ENCODE measurements at places on chromosomes 13 and 19.

- DNase-seq, result no peak
- no peaks in the 10 kb centered on the region for H3K4me1 ChIP-seq
- H3K27ac ChIP-seq, result no peak within 1 kb of the TSS
- H3K27me3 ChIP-seq, result no peaks in the 10 kb centered on the region
Observed at GRCh38 chr19:43639519-43640423, at the start of gene CADM4. CADM4 (minus strand) TSS chr19:43639850; CDS start chr19:43639790, 60 bp downstream.

DNA sequence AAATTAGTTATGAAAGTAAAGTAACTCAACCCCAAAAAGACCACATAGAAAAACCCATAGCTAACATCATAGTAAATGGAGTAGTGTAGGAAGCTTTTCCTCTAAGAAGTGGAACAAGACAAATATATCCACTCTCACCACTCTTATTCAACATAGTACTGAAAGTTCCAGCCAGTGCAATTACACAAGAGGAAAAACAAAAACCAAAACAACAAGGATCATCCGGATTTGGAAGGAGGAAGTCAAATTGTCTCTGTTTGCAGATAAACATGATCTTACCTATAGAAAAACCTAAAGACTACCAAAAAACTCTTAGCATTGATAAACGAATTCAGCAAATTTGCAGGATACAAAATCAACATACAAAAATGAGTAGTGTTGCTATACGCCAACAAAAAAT, 8.5 kb upstream of the SIGLEC8 start:
- no peak overlapping the region for H3K4me3 ChIP-seq
- H3K27me3 ChIP-seq, result no peaks in the 10 kb centered on the region
- DNase-seq, result no peak
- no peaks in the 10 kb centered on the region for H3K4me1 ChIP-seq

DNA sequence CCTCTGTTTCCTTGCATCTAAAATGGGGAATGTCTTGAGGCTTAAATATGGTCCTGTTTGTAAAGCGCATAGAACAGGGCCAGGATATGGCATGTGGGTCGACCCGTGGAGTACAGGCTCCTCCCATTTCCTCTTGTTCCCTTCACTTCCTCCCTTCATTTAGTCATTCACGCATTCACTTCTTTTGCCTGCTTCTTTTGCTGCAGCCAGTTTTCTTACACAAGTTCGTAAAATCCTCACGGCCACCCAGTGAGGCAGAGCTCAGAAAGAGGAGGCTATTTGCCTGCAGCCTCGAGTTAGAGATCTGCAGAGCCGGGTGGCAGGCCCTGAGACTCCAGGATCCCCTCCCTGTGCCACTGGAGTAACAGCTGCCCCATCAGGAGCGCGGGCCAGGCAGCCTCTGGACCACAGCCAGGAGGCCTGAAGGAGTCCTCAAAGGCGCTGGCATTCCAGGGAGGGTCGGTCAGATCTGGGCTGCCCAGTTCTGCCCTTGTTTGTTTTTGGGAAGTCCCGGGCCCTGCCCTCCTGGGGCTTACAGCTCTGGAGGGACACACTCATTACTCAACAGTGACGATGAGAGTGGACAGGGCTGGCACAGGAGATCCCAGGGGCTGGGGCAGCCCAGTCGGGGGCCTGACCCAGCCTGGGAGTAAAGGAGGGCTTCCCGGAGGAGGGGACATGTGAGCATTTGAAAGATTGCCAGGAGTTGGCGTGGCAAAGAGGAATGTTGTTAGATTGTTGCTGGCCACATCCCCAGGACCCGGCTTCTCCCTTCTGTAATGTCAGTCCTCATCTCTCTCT, 4.6 kb downstream of the PPP5C start:
- H3K4me3 ChIP-seq, result no peak overlapping the region
- peaks cover 18% of the 10 kb centered on the region for H3K36me3 ChIP-seq
- H3K27ac ChIP-seq, result peak overlapping the region; percentile 43

- H3K27me3 ChIP-seq, result no peaks in the 10 kb centered on the region
- no peak overlapping the region for H3K4me3 ChIP-seq
- no peaks in the 10 kb centered on the region for H3K4me1 ChIP-seq
- DNase-seq, result no peak
Observed at GRCh38 chr19:45211751-45212381, 33.3 kb downstream of the BLOC1S3 start.

DNA sequence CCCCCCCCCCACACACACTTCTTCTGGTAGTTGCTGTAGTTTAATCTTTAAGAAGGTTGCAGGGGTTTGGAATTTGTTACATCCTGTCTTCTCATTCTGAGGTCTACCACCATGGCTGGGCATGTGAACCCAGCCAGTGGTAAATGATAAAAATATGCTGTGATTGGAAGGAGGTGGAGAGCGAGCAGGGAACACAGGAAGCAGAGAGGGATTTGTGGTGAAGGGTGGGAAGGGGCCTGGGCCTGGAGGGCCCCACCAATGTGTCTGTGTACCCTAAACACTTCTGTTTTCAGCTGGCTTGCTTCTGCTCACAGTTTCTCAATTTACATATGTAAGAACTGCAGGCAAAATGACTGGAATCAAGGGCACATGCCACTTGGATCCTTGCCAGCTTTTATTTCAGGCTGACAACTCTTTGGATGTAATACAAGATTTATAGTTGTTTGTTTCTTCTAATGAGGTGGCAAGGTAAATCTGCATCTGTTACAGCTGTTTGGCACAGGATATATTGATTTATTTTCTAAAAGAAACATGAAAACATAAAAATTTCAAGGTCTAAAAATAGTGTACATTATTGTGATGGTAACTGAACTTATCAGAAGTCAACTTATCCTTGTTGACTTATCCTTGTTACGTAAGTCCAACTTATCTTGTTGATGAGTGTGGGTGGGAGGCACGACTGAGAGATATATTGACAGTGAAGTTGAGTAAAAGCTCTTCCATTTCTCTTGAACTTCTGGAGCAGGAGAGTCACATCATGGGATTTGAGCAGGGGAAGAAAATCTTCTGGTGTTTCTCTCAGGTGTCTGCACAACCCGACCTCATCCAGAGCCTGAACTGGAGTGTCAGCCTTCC, 313.2 kb downstream of the SHISA2 start:
- H3K4me3 ChIP-seq, result no peak overlapping the region
- H3K36me3 ChIP-seq, result no peaks in the 10 kb centered on the region
- DNase-seq, result no peak
- H3K27me3 ChIP-seq, result no peaks in the 10 kb centered on the region
- no peaks in the 10 kb centered on the region for H3K4me1 ChIP-seq

DNA sequence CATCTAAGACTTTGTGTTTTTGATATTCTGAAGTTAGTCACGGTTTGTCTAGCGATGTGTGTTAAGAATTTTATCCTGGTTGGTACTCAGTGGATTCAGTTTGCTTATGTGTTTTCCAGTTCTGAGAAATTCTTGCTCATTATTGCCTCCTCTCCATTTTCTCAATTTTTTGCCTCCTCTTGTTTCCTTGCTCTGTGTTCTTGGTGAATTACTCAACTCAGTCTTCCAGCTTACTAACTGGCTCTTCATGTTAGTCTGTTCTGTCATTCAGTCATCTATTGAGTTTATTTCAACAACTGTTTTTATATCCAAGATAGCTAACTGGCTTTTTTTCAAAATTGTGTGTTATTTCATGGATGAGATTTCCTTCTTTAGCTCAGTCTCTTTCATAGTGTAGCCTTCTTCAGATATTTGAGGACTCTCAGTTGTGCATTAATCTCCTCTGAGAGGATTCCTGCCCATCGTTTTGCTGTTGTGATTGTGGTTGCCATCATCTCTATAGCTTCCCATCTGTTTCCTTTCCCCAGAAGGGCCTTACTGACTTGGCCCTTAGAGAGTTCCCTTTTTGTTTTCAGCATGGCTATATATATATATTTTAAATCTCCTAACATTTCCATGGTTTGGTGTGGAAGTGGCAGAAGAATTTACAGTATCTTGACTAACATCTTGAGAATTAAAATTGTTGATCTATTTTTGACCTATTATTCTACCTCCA, 6.2 kb downstream of the SETDB2 start:
- H3K4me1 ChIP-seq, result peaks cover 33% of the 10 kb centered on the region
- peaks cover 51% of the 10 kb centered on the region for H3K36me3 ChIP-seq
- no peak for DNase-seq
- H3K27ac ChIP-seq, result no peak overlapping the region
- H3K4me3 ChIP-seq, result no peak overlapping the region

- peak overlapping the region; percentile 95 for H3K27ac ChIP-seq
- peaks cover 20% of the 10 kb centered on the region for H3K4me1 ChIP-seq
- H3K27me3 ChIP-seq, result no peaks in the 10 kb centered on the region
- DNase-seq, result peak; percentile 76
- peak overlapping the region; percentile 89 for H3K4me3 ChIP-seq
Observed at GRCh38 chr19:1590641-1591397, 1.8 kb downstream of the MBD3 start.
